ENCODE measurements at places on chromosomes 5 and 9.

GRCh38 chr9:135226369-135227050, 139.0 kb downstream of the OLFM1 start:
- no peak for DNase-seq

DNA sequence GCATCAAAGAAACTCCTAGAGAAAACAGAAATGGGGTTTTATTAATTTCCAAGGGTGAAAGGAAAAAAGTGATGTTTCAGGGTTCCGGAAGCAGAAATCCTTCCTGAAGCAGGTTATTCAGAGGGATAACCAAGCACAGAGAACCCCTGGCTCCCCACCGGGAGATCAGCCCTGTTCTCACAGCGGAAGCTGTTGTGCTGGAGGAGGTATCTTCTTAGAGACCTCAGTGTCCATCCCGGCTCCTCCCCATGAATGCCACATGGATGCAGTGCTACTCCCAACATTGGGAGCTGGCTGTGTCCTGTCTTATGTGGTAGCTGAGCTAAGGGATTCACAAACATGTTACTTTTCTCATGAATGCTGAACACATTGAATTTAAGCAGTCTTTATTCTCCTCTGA, 80.9 kb upstream of the IRX2 start:
- no peak for DNase-seq

GRCh38 chr9:83669067-83669466, 38.7 kb downstream of the UBQLN1 start:
- no peak for DNase-seq

DNA sequence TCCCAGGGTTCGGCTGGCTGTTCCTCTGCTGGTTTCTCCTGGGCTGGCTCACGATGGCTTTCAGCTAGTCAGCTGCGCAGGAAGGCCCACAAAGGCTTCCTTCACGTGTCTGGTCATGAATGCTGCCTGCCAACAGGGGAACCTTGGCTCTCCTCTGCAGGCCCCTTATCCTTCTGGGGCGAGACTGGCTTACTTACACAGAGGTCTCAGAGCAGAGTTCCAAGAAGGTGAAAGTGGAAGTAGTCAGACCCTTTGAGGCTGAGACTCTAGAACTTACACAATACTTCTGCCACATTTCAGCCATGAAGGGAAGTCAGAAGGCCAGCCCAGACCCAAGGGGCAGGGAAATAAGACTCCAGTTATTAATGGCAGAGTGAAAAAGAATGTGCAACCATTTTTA, 99.5 kb downstream of the LHFPL2 start:
- DNase-seq = peak; percentile 17

- no peak for DNase-seq
Measured at GRCh38 chr9:105338308-105338707, 93.9 kb downstream of the SLC44A1 start.

All from liver (tissue), 10 donors.